GM19239 (cell line): ENCODE measurements at places on chromosomes 4 and X.

- no peak for DNase-seq
Measured at GRCh38 chr4:142419712-142420111, 426.4 kb downstream of the INPP4B start.

GRCh38 chr4:7487502-7487901 lies 52.8 kb upstream of the PSAPL1 start:
- DNase-seq, result no peak

- no peak for DNase-seq
Measured at GRCh38 chrX:54074826-54075225, 30.6 kb upstream of the PHF8 start.

DNA sequence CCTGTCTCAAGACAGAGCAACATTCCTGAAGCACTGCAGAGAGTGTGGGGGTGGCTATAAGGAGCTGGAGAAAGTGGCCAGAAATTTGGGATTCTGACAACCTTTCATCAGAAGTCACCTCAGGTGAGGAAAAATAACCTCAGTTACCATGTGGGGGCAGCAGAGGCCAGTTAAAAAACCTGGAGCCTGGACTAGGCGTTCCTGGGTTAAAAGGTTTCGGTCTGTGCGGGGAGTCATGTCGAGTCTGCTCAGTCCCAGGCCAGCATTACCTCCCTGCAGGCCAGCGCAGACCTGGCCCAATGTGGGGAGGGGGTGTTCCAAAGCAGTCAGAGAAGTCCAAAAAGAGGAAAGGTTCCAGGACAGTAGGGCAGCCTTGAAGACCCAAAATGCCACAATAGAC lies 10.9 kb upstream of the NALF2 start:
- DNase-seq, result no peak

GRCh38 chr4:11259837-11260236 lies 168.9 kb downstream of the HS3ST1 start:
- no peak for DNase-seq

GRCh38 chr4:38769857-38770256 lies 12.9 kb downstream of the TLR10 start:
- no peak for DNase-seq

DNA sequence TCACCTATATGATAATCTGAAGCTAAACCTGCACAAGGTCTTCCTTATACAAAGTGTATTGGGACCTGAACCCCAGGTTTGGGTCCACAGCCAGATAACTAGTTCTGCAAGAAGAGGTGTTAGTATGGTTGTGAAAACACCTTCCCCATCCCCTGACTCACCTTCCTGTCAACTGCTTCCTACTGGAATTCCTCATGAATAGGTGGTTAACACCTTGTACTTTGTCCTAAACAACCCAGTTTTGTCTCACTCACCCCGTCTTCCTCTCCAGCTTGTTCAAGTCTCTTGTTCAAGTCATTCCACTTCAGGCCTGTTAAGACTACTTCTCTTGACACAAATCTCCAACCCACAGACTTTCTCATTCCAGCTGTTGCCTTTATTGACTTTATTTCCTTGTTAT lies 45.5 kb downstream of the CCNG2 start:
- no peak for DNase-seq

DNA sequence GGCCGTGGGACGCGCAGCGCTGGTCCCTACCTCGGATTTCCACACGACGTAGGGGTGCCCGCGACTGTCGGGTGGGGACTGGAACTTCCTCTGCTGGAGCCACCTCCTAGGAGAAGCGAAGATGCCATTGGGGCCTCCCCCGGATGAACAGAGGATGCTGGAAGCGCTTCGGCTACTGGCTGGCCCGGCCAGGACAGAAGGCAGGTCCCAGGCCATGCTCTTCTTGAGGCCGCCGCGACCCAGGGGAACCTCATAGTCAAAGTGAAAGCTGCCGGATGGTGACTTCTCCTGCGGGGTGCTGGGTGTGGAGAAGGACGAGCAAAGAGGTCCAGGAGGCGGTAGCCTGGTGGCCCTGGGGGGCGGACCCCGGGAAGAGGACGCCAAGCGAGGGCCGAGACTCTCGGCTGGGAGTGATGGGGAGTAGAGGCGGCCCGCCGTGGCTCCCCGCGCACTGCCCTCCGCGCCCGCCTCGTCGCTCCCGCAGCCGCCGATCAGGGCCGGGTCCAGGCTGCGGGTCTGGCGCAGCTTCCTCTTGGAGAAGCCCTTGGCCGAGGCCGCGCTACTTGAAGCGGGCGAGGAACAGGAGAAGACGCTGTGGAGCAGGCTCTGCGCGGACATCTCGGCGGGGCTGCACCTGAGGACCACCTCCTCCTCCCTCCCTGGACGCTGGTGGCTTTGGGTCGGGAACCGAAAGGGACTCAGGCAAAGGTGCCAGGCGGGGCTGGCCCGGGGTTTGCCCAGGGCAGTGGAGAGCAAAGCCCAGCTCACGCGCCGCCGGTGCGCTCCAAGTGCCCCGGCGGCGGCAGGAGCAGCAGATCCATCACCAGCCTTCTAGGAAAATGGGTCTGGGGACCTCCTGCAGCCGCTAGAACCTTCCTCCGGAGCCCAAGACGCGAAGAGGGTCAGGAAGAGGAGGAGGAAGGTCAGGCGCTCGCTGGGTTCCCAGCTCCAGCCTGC lies 1.2 kb downstream of the ARHGAP6 start:
- no peak for DNase-seq
